ENCODE measurements at places on chromosomes 1 and 21. TPM values are rescaled to one million over a fixed set of nuclear protein-coding genes. Genes with fewer than 3 reads are reported as not detected.

DNA sequence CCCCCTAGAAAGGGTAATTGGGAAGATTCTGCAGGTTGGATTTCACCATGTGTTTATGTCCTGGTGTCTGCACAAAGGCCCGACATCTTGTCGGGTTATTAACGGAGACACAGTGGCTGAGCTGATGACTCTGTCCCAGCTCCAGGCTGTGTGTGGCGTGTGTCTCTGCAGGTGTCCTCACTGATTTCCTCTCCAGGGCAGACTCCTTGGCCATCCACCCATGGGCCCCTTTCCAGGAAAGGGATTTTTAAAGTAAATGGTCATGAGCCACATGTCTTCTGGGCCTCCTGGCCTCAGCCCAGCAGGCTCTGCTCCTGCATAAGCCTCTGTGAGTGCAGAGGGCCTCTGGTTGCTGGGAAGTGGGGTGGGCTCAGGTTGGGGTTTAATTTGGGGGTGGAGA is 418.7 kb upstream of the VAMP3 start:
- DNase-seq = no peak

The SYT11 gene
- total RNA-seq = 42.8 TPM

DNA sequence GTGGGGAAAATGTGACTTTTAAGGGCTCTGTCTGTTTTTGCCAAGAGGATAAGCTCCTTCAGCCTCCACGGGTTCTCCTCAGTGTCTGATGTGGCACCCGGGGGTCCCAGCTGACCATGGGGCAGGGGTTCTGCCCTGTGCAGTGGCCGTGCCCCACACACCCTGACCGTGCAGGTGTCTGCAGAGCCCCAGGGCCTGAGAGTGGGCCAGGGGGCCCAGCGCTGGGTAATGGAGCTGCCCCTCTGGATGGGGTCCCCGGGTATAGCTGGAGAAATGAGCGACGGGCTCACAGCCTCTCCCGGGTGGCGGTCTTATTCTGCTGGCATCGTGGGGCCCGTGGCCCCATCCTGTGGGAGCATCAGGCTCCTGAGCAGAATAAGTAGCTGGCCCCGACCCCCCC is 2.9 kb upstream of the PFKL start:
- DNase-seq = no peak

DNA sequence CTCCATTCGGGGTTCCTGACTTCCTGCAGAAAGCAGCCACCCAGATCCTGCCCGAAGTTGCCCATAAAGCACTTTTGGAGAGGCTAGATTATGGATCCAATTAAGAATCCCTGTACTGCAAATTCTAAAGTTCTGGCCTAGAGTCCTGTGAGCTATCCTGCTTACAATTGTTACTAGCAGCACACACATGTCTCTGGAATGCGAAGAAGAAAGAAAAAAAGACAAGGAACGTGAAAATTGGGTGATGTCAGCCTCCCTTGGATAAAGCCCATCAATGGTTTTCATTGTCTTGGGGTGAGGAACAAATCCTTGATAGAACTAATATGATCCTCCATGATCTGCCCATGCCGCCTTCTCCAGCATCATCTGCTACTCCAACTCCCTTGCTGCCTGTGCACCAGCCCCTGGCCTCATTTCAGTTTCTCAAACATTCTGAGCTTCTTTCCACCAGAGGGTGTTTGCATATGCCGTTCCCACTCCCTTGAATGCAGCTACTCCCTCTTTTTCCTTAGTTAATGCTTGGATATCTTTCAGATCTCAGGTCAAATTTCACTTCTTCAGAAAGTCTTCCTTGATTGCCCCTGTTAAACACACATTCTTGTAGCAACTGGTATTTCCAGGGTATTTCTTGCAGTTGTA is 94.0 kb downstream of the ST6GALNAC5 start:
- no peak for DNase-seq

The LCE1C gene
- not detected for total RNA-seq

- no peak for DNase-seq
Measured at GRCh38 chr1:67677930-67678329, 7.1 kb upstream of the GADD45A start.

DNA sequence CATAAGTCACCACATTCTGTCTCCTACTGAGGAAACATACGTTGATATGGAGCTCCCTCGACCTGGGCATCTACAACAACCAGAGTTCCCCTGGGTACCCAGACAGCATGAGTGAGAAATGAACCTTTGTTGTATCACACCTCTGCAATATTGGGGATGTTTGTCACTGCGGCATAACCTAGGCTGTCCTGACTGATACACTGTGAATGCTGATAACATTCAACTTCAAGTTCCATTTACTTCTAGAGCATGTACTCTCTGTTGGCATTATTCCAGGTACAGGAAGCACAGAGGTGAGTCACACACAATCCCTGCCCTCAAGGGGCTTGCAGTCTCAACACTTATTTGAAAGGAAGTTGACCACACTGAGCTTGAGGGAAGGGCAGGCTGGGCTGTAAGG is 65.6 kb downstream of the HTR6 start:
- no peak for DNase-seq

- no peak for DNase-seq
Measured at GRCh38 chr1:113677250-113678158, 81.8 kb downstream of the PHTF1 start.

- no peak for DNase-seq
Measured at GRCh38 chr1:38208716-38209632, 162.4 kb upstream of the POU3F1 start.

GRCh38 chr1:36835017-36835695 is 199.2 kb downstream of the GRIK3 start:
- DNase-seq = no peak

GRCh38 chr21:34354836-34355235 is 9.0 kb upstream of the KCNE2 start:
- no peak for DNase-seq

GRCh38 chr1:240091614-240092300 is at the start of gene FMN2:
Gene FMN2, plus strand, starts transcription at chr1:240091883. Its CDS starts 227 bp downstream, at chr1:240092110.
- DNase-seq = no peak

The LDLRAD2 gene
- total RNA-seq = 0.15 TPM

The VHLL gene
- total RNA-seq = not detected

DNA sequence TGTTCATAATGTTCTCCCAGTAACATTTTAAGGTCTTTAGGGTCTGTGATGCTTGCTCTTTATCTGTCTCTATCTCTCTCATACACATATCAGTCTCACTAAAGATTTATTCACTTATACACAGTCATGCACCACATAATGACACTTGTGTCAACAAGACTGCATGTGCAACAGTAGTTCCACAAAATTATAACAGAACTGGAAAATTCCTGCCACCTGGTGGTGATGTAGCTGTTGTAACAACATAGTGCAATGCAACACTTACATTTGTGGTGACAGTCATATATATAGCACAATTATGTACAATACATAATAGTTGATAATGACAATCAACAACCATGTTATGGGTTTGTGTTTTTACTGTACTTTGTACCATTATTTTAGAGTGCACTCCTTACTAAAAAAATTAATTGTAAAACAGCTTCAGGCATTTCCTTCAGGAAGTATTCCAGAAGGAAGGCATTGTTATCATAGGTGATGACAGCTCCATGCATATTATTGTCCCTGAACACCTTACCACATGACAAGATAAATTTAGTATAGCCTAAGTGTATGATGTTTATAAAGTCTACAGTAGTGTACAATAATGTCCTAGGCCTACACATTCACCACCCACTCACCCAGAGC is 8.1 kb downstream of the TDRD5 start:
- no peak for DNase-seq

- DNase-seq = no peak
Measured at GRCh38 chr1:229778794-229779193, 152.7 kb downstream of the URB2 start.

The ASCL5 gene
- total RNA-seq = not detected

DNA sequence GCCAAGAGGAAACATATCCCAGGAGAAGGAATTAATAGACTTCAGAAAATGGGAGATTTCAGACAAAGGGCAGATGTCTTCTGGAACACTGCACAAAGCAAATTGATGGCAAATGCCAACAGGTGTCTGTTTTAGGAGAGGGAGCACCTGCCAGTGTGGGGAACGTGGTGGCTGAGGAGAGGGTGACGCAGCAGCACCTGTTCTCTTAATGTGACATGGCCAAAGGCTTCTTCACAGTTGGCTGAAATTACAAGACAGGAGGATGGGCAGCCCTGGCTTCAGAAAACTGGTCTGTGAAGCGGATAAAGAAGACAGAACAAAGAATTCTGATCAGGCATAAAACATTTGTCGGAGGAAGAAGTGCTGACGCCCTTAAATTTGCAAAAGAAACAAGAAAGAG is 178.7 kb upstream of the RUNX1 start:
- DNase-seq = no peak

The OR2M3 gene
- not detected for total RNA-seq

GRCh38 chr1:37764414-37764825 is 500 bp downstream of the EPHA10 start:
- no peak for DNase-seq

GRCh38 chr1:59769736-59770095 is 45.0 kb upstream of the HOOK1 start:
- no peak for DNase-seq

The GPR153 gene
- 17.0 TPM for total RNA-seq

DNA sequence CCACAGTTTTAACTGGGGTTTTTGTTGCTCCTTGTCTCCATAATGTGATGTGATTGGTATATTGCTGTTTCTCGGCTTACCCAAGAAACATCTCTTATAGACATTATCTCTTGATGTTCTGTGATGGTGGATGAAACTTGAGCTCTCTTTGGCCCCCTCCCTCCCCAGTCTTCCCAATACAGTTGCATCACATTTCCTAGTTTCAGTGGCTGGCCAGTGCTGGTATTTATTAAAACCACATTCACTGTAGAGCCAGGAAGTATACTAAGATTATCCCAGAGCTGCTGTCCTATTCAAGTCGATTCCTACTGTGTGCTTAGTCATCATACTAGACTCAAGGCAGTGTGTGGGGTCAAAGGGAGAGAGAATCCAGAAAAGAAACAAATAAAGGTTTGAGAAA is 244.4 kb downstream of the KAZN start:
- DNase-seq = no peak
